Omental fat pad (tissue), 4 donors: ENCODE measurements at places on chromosomes 7 and 10. TPM values are rescaled to one million over a fixed set of nuclear protein-coding genes. Genes with fewer than 3 reads are reported as not detected.

The DYNC1I1 gene
- total RNA-seq = 1.7 TPM

The EBLN1 gene
- not detected for total RNA-seq

The ASAH2 gene
- 0.60 TPM for total RNA-seq

The LGI1 gene
- not detected for total RNA-seq

The SRRM3 gene
- 1.7 TPM for total RNA-seq

The NXPH1 gene
- not detected for total RNA-seq

The KNDC1 gene
- total RNA-seq = 7.7 TPM

The CALY gene
- not detected for total RNA-seq

DNA sequence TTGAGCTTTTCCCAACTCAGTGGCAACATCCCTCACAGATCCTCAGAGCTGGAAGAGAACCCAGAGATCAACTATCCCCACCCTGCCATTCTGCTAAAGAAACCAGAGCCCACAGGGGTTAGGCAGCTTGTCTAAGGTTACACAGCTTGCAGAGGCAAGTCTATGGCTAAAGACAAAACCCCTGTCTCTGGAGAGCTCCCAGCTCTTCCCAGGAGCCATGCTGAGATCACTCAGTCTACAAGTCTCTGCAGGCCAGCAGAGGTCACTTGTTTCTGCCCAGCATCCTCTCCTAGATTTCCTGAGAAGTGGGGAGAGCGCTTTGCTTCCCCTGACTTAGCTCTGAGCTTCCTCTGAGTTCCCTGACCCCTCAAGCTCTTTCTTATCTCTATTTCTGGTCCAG lies 28.5 kb upstream of the LOXL4 start:
- DNase-seq = no peak

- DNase-seq = no peak
Measured at GRCh38 chr10:88895250-88895649, 15.2 kb downstream of the STAMBPL1 start.

DNA sequence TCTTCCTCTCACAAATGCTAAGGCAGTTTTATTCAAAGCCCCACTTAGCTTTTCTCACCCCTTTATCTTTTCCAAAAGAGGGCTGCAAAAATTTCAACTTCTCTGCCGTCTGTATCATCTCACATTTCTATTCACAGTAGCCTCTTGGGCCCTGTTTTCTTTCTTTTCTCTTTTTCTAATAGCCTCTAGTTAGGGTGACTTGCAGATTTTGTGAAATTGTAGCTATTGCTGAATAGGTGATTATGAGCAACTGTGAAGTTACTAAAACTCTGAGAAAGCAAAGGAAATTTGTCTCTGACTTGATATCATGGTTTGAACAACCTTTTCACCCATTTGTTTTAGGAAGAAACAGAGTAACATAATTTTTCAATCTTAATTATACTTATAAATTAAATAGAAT lies 29.2 kb downstream of the EXOC4 start:
- no peak for DNase-seq

DNA sequence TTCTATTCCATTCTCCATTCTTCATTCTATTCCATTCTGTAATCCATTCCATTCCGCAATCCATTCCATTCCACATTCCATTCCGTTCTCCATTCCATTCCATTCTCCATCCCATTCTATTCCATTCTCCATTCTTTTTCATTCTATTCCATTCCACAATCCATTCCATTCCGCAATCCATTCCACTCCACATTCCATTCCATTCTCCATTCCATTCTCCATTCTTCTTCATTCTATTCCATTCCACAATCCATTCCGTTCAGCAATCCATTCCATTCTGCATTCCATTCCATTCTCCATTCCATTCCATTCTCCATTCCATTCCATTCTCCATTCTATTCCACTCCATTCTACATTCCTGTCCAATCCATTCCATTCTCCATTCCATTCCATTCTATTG lies 85.2 kb downstream of the NSUN6 start:
- no peak for DNase-seq

GRCh38 chr10:76375761-76376160 lies 944.3 kb downstream of the LRMDA start:
- no peak for DNase-seq

DNA sequence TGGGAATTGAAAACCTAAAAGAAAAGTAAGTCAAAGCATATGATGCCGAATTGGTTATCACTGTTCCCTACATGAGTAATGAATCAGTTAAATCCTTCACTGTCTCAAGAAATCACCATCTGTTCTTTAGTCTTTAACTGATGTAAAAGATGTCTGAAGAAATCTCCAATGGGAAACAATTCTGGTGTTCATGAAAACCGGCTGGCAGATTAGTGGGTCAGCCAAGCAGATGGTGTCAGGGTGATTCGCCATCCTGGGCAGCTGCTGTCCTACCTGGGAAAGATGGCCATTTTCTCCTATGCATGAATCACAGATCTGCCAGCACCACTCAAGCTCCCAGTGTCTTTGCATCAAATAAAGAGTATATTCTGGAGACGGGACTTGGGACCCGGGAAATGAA lies 925.2 kb upstream of the GHITM start:
- DNase-seq = no peak

GRCh38 chr10:6221971-6222751 lies 19.4 kb downstream of the PFKFB3 start:
- no peak for DNase-seq

DNA sequence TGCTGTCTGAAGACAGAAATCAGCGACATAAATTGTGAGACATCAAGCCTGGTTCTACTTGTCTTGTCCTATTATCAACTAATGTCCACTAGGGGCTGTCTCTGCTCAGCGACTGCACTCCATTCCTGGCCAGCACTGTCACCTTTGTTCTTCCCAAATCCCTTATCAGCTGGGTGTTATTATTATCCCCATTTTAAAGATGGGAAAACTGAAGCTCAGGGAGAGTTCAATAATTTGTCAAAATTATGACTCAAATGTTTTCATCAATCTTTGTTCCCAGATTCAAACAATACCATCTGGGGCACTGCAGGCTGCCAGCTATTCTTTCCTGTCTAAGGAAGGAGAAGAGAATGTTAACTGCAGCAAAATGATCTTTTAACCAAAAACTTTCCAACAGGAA lies 431.6 kb upstream of the NFE2L3 start:
- no peak for DNase-seq

- DNase-seq = no peak
Measured at GRCh38 chr10:130493021-130493420, 356.8 kb downstream of the GLRX3 start.
